NCI-H1092 (cell line): ENCODE measurements at places on chromosomes 7 and 10.
A peak's percentile ranks its signal among the peaks of the same experiment; 100 is the strongest.

DNA sequence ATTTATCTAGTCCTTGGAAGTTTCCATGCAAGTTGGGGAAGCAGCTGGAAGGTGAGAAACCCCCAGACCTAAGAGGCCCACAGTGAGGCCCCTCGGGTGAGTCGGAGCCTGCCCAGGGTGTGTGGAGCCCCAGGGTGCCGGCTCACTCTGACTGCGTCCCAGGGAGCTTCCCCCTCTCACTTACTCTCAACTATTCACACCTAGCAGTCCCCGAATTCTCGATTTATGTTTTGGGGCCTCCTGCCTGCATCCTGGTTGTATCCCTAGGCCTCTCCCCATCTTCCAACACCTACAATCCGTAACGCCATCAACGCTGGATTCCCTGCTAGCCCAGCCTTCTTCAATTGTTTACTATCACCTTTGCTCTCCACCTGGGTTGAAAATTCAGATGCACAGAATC lies 63.9 kb downstream of the PRKAG2 start:
- no peak for DNase-seq

DNA sequence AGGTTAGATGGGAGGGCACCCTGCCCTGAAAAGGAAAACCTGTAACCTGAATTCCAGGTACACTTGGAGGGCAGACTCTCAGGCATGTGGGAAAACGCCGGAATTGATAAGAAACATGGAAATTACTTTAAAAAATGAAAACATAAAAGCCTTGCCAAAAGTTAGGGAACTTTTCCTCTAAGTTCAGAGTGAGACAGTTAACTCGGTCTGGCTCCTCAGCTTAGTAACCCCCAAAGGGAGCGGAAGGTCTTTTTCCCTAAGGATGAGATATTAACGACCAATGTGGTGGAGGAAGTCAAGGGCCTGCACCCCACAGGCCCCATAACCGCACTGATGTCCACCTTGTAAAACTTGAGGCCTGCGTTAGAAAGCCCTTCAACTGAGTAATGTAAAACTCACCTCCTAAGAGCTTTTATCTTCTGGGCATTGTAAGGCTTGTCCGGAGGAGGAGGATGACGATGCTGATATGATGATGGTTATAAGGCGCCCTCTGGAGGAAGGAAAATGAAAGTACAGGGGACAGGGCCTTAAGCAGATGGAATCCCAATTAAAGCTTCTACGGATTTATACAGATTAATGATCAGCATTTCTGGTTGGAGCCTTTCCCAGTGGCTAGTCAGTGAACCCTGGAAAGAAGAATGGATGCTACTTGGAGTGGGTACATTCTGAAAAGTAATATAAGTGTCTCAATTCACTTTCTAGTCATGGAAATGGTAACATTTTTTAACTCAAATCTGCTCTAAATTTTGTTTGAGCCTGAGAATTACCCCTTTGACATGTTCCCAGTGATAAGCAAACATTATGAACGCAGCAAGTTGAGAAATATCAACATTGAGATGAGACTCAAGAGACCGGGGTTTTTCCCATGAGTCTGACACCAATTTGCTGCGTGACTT lies 694 bp downstream of the COL1A2 start:
- DNase-seq: peak; percentile 63

- DNase-seq: peak; percentile 44
These were observed 57.8 kb downstream of the LGI1 start for GRCh38 chr10:93815304-93816096.

DNA sequence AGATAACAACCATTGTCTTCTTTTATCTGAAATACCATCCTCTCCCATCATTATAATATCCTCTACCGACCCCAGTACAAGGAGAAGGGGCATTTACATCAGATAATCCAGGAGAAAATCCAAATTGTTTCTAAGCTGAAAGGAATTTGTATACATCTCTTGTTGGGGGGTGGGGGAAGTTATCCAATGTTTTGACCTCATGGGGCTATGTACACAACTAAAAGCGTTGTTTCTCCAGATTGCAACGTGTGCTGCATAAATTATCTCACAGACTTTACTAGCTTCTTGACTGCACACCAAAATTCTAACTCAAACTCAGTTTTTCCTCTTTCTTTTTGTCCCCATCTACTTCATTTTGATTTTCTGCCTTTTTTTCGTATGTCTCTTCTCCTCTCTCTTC lies 156.7 kb downstream of the TWIST1 start:
- no peak for DNase-seq

GRCh38 chr10:122878799-122879338 lies 512 bp downstream of the FAM24B start:
- DNase-seq: no peak
